ENCODE measurements at places on chromosomes 11 and 22.

- no peak for DNase-seq
Measured at GRCh38 chr22:28332410-28332809, 347.2 kb downstream of the TTC28 start.

DNA sequence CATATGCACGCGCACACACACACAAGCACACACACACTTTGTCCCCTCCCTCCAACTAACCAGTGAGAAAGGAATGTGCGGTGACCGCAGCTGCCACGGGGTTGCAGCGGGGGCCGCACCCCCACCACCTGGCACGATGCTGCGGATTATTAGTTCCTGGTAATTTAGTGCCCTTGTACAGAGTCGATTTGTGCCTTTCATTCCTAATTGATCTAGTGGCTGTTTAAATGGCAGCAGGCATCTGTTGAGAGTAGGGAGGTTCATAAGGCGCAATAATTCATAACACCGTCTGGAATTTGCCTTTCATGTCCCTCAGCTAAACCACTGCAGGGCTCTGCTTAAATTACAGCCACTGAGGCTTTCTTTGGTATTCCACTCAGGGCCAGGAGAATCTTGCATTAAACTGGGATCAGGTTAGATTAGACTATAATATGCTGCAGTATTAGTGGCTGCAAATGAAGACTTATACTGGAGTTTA, 113.7 kb downstream of the FEZ1 start:
- no peak for DNase-seq

DNA sequence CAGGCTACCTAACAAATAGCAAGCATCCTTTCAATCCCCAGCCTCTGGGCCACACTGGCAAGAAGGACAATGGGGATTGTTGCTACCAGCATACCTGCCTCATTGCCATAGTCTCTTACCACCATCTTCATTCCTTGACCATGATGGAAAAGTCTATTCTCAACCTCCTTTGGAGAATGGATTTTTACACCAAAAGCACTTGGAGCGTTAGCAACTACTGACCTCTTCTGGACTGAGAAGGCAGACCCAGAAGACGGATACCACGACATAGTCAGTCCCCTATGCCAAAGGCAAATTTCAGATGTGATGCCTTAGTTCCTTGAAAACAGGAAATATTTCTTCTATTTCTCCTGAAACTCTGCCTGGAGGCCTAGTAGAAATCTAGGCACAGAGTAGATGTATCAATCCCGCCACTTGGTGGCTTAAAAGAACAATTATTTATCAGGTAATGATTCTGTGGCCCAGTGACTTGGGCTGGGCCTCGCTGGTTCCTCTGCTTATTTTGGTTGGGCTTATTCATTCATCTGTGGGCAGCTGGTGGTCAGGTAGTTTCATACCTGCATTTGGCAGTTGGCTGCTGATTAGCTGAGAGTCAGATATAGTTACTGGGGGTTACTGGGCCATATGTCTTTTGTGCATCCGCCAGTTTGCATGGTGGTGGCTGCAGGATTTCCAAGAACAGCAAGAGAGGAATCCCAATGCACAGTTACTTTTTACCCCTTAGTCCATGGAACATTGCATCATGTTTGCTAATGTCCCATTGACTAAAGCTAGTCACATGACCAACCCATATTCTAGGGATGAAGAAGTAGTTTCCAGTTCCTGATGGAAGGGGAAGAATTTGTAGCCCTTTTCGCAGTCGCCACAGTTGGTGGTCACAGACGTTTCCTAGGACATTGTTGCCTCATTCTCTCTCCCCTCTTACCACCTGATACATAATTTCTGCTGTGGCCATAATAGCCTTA, 75.2 kb downstream of the DHCR7 start:
- DNase-seq = no peak

GRCh38 chr11:134999590-134999989, 587.5 kb upstream of the B3GAT1 start:
- DNase-seq = no peak

DNA sequence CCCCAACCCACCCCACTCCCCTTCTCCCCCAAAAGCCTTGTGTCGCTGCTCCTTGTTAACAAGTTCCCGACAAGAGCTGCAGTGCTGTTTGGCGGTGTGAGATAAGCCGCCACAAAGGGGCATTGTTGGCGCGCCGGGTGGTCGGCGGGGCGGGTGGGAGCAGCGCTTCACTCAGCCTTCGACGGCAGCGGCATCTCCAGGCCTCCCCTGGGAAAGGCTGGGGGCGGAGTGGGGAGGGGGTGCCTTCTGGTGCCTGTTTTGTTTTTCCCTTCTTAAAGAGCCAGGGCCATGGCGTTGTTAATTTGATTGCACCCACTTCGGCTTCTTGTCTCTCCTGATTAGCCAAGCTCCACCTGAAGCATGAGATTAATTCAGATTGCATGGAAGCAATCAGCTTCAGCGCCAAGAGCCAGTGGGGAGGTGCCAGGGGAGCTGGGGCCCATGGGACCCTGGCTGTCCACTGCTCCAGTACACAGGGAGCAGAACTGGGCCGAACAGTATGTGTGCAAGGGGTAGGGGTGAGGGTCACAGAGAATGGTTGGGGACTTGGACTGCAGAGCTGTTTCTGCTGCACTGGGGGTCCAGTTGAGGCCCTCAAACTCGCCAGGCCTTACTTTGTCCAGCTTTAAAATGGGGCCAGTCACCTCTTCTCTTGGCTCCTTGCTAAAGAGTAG, 165.1 kb downstream of the CEP164 start:
- no peak for DNase-seq

DNA sequence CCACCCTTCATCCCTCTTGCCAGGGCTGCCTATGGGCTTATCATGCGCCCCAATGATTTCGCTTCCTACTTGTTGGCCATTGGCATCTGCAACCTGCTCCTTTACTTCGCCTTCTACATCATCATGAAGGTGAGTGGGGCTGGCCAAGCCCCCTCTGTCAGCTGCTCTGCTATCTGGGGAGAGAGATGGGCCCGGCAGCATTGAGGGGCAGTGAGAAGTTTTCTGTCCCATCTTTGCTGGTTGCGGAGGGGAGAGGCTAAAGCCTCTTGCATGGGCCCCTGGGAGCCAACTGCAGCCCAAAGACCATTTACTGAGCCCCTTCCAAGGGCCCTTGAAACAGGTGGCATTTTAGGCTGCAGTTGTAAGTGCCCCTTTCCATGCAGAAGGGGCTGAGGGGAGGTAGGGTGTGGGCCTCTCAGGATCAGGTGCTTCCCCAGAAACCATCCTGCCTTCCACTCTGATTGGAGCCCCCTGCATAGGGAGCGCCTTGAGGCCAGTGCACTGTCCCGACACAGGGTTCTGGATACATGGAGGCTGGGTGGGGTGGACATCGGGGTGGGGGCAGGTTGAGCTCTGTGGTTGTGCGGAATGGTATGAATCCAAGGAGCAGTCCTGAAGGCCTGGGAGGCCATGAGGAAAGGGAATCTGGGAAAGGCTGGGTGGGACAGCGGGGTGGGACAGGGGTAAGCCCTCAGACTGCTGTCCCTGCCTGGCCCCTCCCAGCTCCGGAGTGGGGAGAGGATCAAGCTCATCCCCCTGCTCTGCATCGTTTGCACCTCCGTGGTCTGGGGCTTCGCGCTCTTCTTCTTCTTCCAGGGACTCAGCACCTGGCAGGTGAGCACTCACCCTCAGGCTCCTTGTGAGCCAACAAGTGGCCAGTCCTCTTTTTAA, 5.8 kb upstream of the TAGLN start:
- DNase-seq = no peak
